ENCODE measurements at places on chromosomes 16 and 17. TPM values are rescaled to one million over a fixed set of nuclear protein-coding genes. Genes with fewer than 3 reads are reported as not detected.

- DNase-seq, result no peak
Measured at GRCh38 chr16:81071805-81072204, 5.2 kb downstream of the C16orf46 start.

KRT222 gene
- not detected for total RNA-seq

TBC1D3 gene
- not detected for total RNA-seq

MPP3 gene
- 0.31 TPM for total RNA-seq

Measured in activated CD8-positive, alpha-beta T cell treated with anti-CD3 and anti-CD28 coated beads for 36 hours (primary cell).